ENCODE measurements at places on chromosomes 3 and 15. TPM values are rescaled to one million over a fixed set of nuclear protein-coding genes. Genes with fewer than 3 reads are reported as not detected.
A peak's percentile ranks its signal among the peaks of the same experiment; 100 is the strongest.

Gene ADIPOQ
- not detected for total RNA-seq

Gene CTXND1
- not detected for total RNA-seq

Gene HAUS2
- total RNA-seq, result 22.6 TPM

Gene NAA80
- 11.4 TPM for total RNA-seq

Gene SEMA3G
- total RNA-seq, result not detected

Gene CCDC174
- total RNA-seq, result 25.4 TPM

DNA sequence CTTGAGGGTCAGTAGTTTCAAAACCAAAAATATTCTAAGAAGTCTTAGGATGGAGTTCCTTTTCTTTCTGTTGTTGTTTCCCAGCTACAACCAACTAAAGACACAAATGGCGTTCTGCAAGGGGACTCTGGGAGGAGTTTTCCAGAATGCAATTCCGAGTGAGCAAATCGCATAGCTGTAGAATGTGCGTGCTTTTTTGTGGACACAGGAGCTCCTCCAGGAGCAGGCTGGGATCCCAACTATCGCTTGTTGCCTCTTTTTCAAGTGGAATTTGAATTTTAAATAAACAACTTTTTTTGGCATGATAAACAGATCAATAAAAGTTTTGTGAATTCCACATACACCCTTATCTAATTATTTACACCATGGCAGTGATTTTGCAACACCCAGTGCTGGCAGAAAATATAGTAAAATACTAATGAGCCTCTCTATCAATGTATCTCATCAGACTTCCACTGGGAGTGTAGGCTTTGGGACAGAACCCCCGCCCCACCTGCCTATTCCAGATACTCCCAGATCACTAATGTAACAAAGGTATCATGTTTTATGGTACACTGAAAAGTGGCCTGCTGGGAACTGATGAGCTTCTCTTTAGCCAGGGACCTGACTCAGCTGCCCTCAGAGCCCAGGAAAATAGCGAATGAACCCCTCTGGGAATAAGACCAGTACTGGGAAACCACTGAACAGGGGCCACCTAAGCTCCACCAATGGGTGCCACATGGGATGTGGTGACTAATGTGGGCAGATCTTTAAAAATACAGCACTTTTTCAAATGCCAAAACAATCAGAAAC, 66.4 kb downstream of the LMCD1 start:
- no peak overlapping the region for H3K4me3 ChIP-seq
- peaks cover 6% of the 10 kb centered on the region for H3K36me3 ChIP-seq
- peaks cover 5% of the 10 kb centered on the region for H3K4me1 ChIP-seq
- H3K27me3 ChIP-seq, result no peaks in the 10 kb centered on the region
- H3K27ac ChIP-seq, result no peak overlapping the region

GRCh38 chr15:66863390-66864085, 161.5 kb downstream of the SMAD6 start:
- no peaks in the 10 kb centered on the region for H3K36me3 ChIP-seq
- peak overlapping the region; percentile 55 for H3K27ac ChIP-seq
- no peak overlapping the region for H3K4me3 ChIP-seq

DNA sequence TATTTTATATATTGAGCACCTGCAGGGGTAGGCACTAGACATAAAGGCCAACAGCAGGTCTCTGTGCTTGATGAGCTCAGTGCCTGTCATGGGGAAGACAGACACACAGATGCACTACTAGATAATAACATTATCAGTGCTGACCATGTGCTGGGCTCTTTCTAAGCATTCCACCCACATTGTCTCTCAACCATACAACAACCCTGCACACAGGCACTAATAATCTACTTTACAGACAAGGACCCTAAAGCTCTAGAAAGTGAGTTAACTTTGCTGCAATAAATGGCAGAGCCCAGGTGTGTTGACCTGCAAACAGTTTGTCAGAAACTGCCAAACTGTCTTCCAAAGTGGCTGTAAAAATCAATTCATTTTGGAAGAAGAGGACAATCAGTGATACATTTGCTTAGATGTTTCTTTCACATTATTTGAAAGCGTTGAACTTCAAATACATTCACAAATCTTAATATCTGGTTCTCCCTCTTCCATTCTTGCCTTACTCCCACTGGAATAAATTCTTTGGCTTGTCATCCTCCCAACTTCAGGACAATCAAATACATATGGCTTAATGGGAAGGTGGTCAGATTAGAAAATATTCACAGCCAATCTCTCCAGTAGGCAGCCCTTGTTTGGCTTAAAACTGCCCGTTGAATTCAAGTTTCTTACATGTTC, 11.0 kb upstream of the PP2D1 start:
- no peak for DNase-seq
- no peaks in the 10 kb centered on the region for H3K27me3 ChIP-seq
- no peak overlapping the region for H3K4me3 ChIP-seq
- no peaks in the 10 kb centered on the region for H3K36me3 ChIP-seq
- no peak overlapping the region for H3K27ac ChIP-seq

DNA sequence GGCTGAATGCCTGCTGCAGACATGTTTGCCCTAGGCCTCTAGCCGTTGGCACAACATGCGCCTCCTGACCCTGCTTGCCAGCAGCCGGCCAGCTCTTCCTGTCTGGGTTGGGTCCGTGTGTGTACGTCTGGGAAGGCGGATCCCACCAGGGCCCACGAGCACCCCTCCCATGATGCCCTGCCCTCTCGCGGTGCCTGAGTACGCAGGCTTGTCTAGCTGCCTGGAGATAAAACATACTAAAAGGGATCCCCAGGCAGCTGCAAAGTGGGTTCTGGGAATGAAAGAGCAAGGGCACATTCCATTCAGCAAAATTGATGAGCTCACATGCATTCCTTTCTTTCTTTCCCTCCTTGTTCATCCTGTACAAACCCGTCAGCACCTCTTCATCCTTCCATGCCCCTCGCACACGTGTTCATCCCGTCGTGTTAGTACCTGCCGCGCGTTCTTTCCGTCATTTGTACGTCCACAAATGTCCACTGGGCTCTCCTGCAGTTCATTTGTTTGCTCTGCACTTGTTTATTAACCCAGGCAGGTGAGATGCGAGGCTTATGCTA, 74.3 kb downstream of the FBLN2 start:
- H3K36me3 ChIP-seq, result no peaks in the 10 kb centered on the region
- H3K27me3 ChIP-seq, result no peaks in the 10 kb centered on the region
- H3K4me3 ChIP-seq, result no peak overlapping the region
- no peak for DNase-seq
- peaks cover 6% of the 10 kb centered on the region for H3K4me1 ChIP-seq

DNA sequence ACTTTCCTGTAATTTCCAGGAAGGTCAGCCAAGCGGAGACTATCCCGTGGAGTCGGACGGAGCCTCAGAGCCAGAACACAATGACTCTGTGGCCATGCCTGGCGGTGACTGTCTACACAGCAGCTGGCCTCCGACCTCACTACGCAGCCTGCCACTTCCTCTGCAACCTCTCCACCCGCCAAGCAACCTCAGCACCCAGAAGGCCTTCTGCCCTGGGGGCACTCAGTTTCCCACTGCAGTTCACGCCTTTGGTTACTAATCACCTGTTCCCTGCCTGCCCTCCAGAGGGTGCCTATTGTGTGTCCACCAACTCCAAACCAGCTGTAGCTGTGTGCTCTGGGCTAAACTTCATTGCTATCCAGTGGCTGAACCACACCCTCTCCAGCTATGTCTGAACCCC, 44.0 kb downstream of the TM2D3 start:
- no peak for DNase-seq
- H3K4me3 ChIP-seq, result no peak overlapping the region
- no peaks in the 10 kb centered on the region for H3K36me3 ChIP-seq
- H3K27ac ChIP-seq, result no peak overlapping the region
- no peaks in the 10 kb centered on the region for H3K4me1 ChIP-seq

DNA sequence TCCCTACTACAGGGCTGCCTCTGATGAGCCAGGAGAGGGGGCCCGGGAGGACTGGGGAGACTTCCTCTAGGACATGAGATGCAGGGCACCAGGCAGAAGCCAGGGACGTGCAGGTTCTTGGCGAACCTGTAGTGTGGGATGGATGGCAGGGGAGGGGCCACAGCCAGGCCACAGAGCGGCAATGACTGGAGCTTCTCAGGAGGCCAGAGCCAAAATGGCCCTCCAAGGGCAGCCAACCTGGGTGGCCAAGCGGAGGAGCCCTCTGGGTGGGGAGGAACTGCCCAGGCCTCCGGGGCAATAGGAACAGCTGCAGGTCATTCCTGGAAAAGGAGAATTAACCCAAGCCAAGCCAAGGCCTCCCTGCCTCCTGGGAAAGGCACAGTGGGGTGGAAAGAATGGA, 224.5 kb downstream of the XXYLT1 start:
- no peaks in the 10 kb centered on the region for H3K36me3 ChIP-seq
- H3K27ac ChIP-seq, result no peak overlapping the region
- peaks cover 4% of the 10 kb centered on the region for H3K4me1 ChIP-seq
- DNase-seq, result no peak
- H3K4me3 ChIP-seq, result no peak overlapping the region
- peaks cover 20% of the 10 kb centered on the region for H3K27me3 ChIP-seq

DNA sequence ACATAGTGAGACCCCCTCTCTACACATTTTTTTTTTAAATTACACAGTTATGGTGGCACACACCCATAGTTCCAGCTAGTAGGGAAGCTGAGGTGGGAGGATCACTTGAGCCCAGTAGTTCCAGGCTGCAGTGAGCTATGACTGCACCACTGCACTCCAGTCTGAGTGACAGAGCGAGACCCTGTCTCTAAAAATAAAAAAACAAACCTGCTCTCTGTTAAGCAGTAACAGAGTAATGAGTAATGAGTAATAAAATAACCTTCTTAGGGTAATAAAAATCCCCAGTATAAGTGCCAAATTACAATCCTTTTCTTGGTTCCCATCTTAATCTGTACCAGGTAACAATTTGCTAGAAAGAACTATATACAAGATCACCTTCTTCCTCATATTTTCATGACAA, 65.9 kb upstream of the PLXND1 start:
- peaks cover 16% of the 10 kb centered on the region for H3K36me3 ChIP-seq
- H3K27me3 ChIP-seq, result no peaks in the 10 kb centered on the region
- H3K4me3 ChIP-seq, result no peak overlapping the region
- peaks cover 9% of the 10 kb centered on the region for H3K4me1 ChIP-seq

DNA sequence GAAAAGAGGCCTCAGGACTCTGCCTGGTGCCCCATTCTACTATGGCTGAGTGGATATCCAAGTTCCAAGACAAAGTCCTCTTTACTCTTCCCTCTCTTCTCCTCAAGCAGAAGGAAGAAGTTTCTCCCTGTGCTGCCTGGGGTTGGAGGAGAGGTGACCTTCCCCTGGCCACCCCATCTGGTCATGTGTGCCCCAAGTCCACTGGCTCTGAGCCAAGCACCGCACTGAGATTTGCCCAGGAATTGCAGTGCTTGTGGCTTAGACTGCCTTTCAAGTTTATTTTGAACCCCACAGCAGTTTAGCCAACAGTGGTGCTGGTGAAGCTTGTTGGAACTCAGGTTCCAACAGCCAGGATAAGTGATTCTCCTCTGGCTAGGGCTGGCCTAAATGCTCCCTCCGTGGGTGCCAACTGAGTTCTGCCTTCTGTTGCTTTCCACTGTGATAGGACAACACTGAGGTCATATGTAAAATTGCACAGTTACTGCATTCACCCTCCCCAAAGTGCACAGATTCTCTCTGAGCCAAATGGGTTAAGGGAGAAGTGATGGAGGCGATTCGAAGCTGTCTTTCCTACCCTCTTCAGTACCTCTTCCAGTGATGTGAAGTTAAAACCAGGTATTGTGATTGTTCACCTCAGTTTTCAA, 69.9 kb downstream of the TMCO5A start:
- peaks cover 4% of the 10 kb centered on the region for H3K4me1 ChIP-seq
- no peaks in the 10 kb centered on the region for H3K27me3 ChIP-seq
- H3K4me3 ChIP-seq, result no peak overlapping the region
- H3K27ac ChIP-seq, result no peak overlapping the region
- DNase-seq, result no peak
- no peaks in the 10 kb centered on the region for H3K36me3 ChIP-seq

DNA sequence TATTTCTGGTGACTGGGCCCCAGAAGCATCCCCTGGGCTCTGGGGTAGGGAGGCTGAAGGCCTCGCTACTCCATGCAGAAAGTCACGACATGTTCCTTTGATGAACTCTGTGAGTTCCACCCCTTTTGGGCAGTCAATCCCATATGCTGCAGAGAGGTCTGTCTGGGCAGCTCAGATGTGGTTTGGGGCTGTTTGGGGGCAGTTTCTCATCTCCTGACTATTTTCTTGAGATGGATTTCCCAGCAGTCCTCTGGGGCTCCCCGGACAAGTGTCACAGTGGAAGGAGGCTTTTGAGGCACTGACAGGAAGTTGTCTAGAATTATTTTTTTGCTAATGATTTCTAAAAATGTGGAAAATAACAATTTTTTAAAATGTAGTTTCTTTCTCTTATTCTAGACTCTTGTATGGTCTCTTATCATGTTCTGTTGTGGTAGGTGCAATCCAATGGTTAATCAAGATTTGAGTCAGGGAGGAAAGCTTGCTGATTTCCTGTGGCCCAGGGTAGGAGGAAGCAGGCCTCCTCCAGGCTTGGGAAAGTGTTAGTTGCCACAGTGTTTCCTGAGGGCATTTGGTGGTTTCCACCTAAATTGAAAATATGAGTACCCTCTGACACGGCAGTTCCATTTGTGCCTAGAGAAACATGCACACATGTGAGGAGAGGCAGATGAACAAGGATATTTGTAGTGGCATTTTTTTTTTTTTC, 19.9 kb upstream of the TATDN2 start:
- peaks cover 12% of the 10 kb centered on the region for H3K36me3 ChIP-seq
- no peak overlapping the region for H3K27ac ChIP-seq
- H3K4me3 ChIP-seq, result no peak overlapping the region

DNA sequence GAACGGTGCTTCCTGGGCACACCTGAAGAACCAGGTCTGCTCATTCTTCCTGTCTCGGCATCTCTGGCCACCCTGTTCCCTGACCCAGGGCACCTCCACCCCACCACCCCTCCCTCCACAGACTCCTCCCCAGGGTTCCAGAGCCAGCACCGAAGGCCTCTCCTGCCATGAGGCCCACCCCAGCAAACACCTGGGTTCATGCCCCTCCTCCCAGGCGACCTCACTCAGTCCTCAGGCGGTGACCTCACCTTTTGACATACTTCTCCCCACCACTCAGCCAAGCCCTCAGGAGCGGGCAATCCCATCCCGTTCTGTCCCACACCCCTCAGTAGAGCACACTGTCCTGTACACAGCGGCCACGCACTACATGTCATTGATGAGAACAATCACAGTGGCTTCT, 72.3 kb downstream of the RPN1 start:
- no peak overlapping the region for H3K4me3 ChIP-seq
- no peak for DNase-seq
- H3K36me3 ChIP-seq, result no peaks in the 10 kb centered on the region

- H3K36me3 ChIP-seq, result no peaks in the 10 kb centered on the region
- H3K4me3 ChIP-seq, result no peak overlapping the region
- no peak for DNase-seq
- H3K4me1 ChIP-seq, result no peaks in the 10 kb centered on the region
- H3K27me3 ChIP-seq, result peaks cover 37% of the 10 kb centered on the region
Observed at GRCh38 chr3:58657571-58658141, 8.9 kb downstream of the FAM3D start.

GRCh38 chr15:74865316-74865715, 7.8 kb downstream of the SCAMP2 start:
- no peaks in the 10 kb centered on the region for H3K27me3 ChIP-seq
- H3K27ac ChIP-seq, result peak overlapping the region; percentile 74
- H3K4me1 ChIP-seq, result peaks cover 37% of the 10 kb centered on the region
- no peak for DNase-seq
